Stimulated activated CD4-positive, alpha-beta T cell treated with anti-CD3 and anti-CD28 coated beads, Interleukin-2, amount 100 ng/mL, for 4 hours (primary cell): ENCODE measurements at places on chromosomes 12 and 14.

- no peak for DNase-seq
These were observed 39.2 kb upstream of the DYNC1H1 start for GRCh38 chr14:101925152-101925551.

- DNase-seq: no peak
These were observed 48.2 kb downstream of the IQSEC3 start for GRCh38 chr12:114626-115211.

- DNase-seq: no peak
These were observed 87.3 kb upstream of the RIN3 start for GRCh38 chr14:92426237-92426636.

DNA sequence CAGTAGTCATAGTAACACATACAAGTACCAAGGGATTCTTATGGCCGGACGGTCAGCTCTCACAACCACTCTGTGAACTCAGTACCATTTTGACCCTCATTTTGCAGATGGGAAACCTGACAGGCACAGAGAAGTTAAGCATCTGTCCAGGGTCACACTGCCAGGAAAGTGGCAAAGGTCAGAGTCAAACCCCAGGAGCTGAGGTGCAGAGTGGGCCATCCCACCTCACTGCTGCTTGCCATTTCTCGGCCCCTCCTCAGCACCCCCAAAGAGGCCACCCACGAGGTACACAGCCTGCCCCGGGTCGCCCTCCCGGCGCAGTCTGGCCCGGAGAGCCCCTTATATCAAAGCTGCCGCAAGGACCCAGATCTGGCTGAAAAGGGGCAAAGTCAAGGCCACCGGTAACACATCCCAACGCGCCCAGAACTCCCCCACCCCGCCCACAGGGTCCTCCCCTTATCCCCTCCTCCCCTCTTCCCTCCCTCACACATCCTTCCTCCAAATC, 1.7 kb downstream of the NCOR2 start:
- DNase-seq: no peak

GRCh38 chr12:113825705-113826104, 140.4 kb downstream of the RBM19 start:
- no peak for DNase-seq

- no peak for DNase-seq
These were observed 147.6 kb downstream of the PHETA1 start for GRCh38 chr12:111221062-111222026.

DNA sequence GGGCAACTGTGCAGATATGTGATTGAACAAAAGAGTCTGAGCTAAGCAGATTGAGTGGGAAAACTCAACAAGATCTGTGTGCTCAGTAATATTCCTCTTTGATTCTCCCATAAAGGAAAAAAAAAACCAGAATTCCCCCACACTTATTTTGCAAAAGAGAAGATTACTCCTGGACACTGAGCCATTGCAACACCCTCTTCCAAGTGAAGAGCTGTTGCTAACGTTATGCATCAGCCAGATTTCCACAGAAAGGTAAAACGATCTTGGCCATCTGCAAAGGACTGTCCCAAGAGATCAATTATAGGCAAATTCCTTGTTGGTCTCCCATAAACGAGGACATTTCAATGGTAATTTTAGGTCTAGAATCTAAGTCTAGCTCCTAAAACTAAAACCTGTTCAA, 587.7 kb downstream of the C12orf50 start:
- DNase-seq: no peak
